Bladder microvascular endothelial cell (primary cell): ENCODE measurements at places on chromosomes 2 and 18. TPM values are rescaled to one million over a fixed set of nuclear protein-coding genes. Genes with fewer than 3 reads are reported as not detected.

The AKAIN1 gene
- total RNA-seq = not detected in 2 replicates

The REG3G gene
- not detected in 2 replicates for total RNA-seq

The PRSS56 gene
- not detected in 2 replicates for total RNA-seq

The CLHC1 gene
- total RNA-seq = 2.4 and 7.7 TPM in 2 replicates

The GDF7 gene
- 0.16 and 162 TPM in 2 replicates for total RNA-seq

The CTAGE1 gene
- not detected in 2 replicates for total RNA-seq

The GKN1 gene
- not detected in 2 replicates for total RNA-seq

The REG3A gene
- total RNA-seq = not detected in 2 replicates

The SOCS6 gene
- 15.7 and 26.9 TPM in 2 replicates for total RNA-seq
